Femur (tissue), 1 donor: ENCODE measurements at places on chromosomes 2 and 18.
A peak's percentile ranks its signal among the peaks of the same experiment; 100 is the strongest.

DNA sequence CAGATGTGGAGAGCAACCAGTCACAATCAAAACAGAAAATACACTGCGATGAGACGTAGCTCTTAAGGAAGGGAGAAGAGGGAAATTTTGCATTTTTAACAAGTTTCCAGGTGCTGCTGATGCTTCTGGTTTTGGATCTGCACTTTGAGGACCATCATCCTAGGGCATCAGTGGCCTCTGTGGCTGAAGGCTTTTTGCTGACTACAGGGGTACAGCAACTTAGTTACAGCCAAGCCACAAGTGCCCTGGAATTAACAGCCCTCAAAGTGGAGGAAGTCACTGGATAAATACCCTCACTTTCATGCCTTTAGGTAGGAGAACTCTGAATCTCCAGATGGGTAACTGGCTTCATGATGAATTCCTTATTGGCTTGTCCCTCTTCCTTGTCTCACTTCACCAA is 700.9 kb downstream of the TMEM182 start:
- DNase-seq = no peak

DNA sequence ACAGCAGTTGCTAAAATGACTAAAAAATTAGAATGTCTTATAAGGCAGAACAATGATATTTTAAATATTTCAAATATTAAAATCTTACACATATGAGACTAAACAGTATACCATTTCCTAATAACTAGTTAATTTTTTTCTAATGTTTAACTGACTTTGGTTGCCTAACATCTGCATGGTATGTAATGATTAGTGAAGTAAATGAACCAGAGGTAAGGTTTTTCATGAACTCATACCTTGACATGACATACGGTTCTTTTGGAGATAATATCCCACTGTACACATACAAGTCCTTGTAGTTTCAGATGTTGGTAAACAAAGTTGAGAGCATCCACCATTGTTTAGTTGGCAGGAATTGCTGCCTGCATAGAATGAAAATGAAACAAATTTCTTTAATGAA is 1360.2 kb downstream of the LRP1B start:
- DNase-seq = no peak

- no peak for DNase-seq
Observed at GRCh38 chr2:33116799-33117198, 170.0 kb downstream of the LTBP1 start.

DNA sequence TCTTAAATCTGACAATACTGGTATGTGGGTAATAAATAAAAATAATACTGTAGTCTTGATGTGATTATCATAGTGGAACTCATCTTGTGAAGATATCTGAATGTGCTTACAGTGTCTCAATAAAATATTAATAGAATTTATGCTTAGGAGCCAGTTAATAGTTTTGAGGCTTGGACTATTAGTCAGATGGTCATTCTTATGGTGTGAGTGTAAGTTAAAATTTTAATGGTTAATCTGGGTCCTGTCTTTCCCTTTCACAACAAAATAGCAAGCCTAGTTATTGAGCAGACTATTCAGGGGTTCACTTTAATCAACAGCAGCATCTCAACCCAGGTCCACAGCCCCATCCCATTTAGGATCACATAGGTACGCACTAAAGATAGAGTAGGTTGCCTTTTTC is 138.9 kb downstream of the HAUS1 start:
- DNase-seq = no peak

GRCh38 chr18:78873926-78874500 is 105.6 kb upstream of the SALL3 start:
- DNase-seq = no peak

- DNase-seq = no peak
Observed at GRCh38 chr2:155895016-155895415, 437.5 kb downstream of the NR4A2 start.

- no peak for DNase-seq
Observed at GRCh38 chr18:79627750-79628294, 51.8 kb upstream of the CTDP1 start.

- peak; percentile 10 for DNase-seq
Observed at GRCh38 chr2:233445152-233445830, 91.0 kb downstream of the DGKD start.

GRCh38 chr2:96138179-96139145 is at the start of gene ASTL:
ASTL (minus strand) TSS chr2:96138502; CDS start chr2:96138436, 66 bp downstream.
- peak; percentile 53 for DNase-seq
